AG04449 (cell line): ENCODE measurements at places on chromosomes 6 and 20.

GRCh38 chr6:47353871-47354270, 44.2 kb upstream of the TNFRSF21 start:
- DNase-seq: no peak

DNA sequence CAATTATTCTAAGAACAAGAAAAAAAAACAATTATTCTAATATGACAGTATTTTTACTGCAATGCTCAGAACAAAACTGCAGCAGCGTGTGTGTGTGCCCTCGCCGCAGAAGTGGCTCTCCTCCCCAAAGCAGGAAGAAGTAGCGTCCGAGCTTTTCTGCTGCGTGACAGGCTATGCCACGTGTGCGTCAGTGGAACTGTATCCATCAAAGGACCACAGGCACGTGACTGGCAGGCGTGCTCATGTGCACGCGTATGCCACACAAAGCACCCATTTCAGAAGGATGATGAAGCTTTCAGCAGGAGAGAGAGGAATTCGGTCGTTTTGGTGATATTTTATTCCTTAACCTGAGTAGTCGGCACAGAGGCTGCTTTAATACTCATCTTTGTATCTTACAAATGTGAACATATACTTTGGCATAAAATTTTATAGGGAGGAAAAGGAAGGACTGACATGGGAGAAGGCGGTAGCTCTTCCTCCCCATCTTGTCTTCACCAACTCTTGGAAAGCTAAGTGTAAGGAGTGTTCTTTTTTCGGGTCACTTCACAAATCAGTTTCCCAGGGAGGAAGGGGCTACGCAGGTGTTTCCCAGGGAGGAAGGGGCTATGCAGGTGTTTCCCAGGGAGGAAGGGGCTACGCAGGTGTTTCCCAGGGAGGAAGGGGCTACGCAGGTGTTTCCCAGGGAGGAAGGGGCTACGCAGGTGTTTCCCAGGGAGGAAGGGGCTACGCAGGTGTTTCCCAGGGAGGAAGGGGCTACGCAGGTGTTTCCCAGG, 3.4 kb downstream of the TCFL5 start:
- no peak for DNase-seq

DNA sequence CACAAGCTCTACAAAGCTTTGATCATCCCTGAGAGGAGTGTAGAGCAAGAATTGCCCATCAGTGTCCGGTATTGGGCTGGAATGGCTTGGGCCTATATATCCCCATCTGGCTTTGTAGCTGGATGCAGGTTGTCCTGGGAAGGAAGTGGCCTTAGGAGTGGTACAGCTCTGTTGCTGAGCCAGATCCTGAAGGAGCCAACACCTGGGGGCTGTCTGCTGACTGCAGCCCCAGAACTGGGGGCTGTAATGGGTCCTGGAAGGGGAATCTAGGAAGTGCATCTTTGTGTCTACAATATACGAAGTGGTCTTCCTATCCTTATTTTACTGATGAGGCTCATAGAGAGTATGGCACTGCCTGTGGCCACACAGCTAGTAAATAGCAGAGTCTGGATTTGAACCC, 145.9 kb downstream of the CDC5L start:
- DNase-seq: no peak

GRCh38 chr6:94341173-94341572, 921.8 kb upstream of the EPHA7 start:
- DNase-seq: no peak

DNA sequence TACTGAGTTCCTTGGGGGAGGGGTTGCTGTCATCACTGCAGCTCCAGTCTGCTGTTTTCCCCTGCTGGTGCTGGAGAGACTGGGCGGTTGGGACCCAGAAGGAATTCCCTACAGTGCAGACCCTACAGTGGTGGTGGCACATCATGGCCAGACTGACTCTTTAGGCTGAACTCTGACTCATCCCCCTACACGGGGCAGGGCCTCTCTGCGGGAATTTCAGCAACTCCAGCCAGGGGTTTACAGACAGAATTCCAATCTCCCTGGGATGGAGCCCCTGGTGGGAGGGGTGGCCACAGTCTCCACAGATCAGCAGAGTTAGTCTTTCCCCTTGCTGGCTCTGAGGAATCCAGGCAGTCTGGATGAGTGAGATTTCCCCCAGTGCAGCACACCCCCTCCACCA, 46.9 kb upstream of the MAPK13 start:
- DNase-seq: no peak
